ENCODE measurements at places on chromosomes 16 and 17.

DNA sequence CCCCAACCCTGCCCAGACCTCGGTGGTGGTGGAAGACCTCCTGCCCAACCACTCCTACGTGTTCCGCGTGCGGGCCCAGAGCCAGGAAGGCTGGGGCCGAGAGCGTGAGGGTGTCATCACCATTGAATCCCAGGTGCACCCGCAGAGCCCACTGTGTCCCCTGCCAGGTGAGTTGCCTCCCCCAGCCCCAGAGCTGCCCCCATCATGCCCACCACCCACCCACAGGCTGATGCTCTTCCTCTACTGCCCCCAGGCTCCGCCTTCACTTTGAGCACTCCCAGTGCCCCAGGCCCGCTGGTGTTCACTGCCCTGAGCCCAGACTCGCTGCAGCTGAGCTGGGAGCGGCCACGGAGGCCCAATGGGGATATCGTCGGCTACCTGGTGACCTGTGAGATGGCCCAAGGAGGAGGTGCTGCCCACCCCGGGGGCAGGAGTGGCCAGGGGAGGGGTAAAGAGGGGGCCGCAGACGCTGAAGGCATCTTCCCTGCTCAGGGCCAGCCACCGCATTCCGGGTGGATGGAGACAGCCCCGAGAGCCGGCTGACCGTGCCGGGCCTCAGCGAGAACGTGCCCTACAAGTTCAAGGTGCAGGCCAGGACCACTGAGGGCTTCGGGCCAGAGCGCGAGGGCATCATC lies 8.4 kb downstream of the GALK1 start:
- DNase-seq, result no peak

DNA sequence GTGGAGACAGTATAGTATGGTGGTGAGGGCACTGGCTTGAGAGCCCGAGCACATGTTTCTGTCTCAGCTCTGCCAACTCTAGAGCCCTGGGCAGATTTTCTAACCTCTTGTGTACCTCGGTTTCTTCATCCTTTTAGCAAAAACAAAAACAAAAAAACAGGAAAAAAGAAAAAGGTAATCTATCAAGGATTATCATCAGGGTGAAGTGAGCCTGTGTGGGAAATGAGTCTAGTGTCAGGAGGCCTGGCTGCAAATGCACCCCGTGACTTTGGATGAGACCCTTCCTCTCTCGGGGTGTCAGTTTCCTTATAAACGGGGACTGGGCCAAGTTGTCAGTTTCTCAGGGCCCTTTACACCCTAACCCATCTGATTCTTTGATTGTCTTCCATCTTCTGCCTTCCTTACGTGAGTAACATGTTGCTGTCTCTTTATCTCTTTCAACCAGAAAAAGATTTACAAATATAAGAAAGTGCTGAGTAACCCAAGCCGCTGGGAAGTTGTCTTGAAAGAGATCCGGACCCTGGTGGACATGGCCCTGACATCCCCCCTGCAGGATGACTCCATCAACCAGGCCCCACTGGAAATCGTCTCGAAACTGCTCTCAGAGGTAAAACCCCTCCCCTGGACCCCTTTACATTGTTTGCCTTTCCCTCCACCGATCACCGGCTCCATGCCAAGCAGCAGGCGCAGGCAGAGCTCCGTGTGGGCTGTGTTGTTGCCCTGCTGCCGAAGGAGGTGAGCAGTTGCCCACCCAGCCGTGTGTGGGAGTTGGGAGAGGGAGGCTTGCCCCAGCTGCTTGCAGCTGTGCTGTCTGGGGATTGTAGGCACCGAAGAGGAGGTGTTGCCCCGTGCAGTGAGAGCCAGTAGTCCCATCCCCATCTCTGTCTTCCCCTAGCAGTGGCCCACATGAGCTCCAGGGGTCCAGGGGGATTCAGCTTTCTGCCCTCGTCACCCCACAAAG lies 127.1 kb upstream of the PLCG2 start:
- DNase-seq, result no peak

DNA sequence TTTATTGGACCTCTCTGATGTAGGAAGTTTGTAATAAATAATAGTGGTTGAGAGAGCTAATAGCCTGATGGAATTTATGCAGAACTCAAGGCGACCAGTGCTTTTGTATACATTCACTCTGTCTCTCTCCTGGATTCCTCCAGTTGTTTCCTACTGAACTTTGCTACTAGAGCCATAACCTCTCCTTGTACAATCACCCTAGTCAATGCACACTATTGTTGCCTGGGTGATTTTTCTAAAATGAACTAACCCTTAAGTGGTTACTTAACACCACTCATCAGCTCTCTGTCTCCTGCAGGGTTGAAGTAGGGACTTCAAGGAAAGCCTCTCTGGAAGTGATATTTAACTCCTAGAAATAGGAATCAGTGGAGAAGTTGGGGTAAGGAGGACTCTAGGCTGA lies 9.7 kb downstream of the PHKB start:
- DNase-seq, result no peak

DNA sequence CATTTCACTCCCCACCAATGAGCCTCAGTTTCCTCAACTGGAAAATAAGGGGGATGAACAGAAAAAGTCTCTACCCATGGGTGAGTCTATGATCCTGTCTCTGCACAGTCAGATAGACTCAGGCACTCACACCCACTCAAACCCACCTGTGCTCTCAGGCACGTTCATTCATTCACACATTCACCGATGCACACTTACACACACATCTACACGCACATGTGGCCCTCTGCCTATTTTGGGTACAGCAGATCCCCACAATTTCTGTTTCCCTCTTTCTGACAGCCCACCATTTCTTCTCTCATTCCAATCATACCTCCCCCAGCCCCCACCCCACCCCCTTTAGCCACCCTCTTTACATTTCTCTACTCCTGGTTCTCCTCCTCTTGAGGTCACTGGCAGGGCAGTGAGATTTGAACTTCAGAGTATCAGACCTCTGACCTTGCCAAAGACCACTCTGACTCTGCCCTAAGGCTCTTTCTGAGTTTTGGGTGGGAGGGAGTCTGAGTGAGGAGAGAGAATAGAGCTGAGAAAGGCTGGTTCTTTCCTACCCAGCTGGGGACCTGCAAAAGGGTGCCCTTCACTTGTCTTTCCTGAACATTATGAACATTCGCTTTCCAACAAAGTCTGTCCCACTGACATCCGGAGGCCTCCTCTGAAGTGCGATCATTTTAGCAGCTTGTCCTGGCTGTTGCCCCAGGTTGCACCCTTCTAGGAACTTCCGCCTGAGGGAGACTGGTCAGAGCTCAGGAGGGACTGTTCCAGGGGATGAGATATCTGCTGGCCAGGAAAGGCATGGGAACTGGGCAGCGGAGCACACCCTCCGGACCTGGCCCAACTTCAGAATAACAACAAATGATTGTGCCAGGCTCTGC lies 10.1 kb upstream of the COL1A1 start:
- no peak for DNase-seq

DNA sequence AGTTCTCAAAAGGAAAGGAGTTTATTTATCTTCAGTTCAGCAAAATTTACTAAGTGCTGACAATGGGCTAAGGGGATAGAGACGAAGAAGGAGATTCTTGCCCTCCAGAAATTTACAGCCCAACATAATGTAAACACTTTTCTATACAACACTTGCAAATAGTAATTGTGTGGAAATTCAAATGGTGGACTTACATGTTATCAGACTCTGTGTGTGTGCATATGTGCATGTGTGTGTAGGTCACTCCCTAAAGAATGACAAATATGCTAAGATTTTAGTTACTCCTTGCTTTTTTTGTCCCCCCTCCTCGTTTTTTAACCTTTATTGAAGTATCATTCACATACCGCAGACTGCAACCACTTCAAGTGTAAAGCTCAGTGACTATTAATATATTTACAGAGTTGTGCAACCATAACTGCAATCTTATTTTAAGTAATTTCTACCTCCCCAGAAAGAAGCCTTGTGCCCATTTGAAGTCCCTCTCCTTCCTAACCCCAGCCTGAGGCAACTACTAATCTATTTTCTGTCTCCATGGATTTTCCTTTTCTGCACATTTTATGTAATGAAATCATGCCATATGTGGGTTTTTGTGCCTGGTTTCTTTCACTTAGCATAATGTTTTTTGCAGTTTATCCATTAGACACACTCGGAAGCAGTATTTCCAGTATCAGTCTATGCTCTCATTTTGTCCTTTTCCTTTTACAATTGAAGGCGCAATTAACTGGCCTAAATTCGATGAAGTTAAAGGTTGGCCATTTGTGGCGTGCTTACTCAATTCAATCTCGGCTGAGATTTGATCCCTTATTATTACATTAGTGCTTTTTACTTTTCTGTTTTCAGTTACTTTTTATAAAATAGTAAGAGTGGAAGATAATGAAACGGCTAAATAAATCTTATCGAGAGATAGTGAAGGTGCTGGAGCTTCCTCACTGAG lies 318.4 kb downstream of the HAPSTR1 start:
- DNase-seq, result no peak

DNA sequence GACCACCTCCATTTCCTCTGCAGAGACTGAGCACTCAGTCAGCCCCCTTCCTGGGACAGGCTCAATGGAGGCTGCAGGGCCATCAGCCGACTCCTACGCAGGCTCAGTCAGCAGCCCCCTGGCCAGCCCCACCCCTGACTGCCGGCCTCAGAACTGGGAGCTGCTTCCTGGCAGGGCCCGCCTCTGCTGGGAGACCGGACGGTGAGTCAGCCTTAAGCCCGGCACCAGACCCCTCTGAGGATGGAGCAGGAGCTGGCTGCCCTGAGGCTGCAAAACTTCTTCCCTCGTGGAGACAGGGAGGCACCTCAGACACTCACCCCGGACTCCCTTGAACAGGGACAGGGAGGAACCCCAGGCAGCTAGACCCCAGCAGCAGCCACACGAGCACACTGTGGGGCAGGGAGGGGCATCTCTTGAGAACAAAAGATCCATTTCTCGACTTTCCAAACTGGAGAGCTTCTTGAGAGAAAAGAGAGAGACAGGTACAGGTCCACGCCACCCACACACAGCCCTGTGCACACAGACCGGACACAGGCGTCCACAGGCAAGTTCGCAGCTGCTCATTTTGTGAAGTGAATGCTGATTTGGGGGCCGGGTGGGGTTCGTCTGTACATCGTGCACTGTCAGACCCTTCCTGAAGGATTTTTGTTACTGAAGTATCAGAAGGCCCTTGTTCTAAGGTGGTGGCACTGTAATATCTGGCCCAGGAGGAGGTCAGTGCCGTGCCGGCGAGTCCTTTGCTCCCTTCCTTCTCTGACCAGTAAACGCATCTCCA lies 1.3 kb upstream of the TUBB3 start:
- DNase-seq, result no peak

DNA sequence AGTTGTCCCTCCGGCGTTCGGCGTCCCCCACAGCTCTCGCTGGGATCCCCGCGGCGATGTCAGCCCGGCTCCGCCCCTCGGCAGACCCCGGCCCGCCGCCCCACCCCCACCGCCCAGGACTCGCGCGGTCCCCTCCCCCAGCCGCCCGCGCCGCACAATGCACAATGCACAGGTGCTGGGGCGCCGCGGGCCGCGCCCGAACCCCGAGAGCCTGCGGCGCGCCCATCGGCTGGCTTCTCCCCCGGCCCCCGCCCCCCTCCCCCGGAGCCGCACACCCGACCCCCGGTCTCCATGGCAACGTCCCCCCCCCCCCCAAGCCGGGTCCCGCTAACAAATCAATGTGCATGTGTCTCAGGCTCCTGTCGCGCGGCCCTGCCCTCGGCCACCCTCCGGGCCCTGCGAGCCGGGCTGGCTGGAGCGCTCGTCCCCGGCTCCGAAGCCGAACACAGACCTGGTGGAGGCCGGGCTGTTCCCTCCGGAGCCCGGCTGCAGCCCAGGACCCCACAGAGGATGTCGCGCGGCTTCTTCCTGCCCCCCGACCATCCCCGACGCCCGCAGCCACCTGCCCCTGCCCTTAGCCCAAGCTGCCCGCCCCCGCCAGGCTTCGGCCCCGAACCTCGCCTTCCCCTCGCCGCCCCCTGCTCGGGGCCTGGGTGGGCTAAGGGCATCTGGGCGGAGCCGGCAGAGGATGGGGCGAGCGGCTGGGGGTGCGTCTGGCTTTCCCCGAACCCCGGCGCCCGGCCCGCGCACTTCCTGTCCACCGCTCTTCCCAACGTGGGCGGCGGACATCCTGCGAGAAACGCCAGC lies 818 bp upstream of the CBX8 start:
- peak; percentile 57 for DNase-seq

DNA sequence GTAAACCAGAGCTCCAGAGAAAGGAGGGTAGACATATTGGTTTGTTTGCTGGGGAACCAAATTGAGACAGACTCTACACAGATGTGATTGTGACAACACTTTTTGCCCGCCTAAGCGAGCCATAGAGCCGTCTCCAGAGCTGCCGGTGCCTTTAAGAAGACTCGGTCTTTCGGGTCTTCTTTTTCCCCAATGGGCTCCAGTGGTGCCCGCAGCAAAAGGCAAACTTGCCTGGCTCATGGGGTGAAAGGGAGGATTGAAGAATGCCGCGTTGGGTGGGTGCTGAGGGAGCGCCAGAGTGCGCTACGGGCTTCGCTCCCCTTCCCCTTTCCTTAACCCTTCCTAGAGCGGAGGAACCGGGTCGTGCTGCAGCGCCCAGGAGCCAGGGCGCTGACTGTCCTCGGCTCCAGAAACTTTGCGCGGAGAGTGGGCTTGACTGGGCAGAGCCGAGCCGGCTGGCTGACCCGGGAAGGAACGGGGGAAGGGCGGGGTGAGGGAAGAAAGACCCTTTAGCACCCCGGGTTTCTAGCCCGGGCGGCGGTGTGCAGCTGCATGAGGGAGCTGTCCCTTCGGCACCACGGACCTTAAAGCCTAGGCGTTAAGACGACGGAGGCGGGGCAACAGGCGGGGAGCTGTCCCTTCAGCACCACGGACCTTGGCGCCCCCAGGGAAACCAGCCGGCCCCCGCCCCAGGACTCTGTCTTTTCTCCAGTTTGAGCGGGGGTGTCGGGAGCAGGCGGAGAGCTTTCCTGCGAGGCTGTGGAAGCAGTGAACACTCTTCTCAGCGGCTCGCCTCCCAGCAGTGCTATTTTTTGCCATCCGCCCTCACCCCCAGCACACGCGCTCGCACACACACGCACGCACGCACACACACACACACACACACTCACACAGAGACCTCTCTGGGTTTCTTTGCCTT lies at the start of gene CACNG3:
Gene CACNG3 (plus strand): TSS at position 880 of the 916 bp plus-strand sequence. CDS start 420 bp downstream, outside the sequence.
- no peak for DNase-seq

GRCh38 chr16:26454102-26454501 lies 612.6 kb upstream of the C16orf82 start:
- no peak for DNase-seq

DNA sequence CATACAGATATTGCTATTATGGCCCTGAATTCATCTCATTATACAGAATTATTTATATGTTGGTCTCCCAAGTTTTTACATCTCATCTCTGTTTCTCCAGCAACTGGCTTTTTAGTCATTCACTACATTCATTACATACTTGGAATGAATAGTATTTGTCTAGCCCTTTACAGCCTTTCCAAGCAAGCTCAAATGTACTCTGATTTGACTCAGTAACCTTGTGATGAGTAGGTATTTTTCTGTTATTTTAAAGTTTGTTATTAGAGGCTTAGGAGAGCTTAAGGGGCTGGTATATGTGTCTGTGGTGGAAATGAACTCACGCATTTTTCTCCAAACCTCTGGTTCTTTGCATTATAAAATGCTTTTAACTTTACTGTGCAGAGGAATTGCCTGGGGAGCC lies 224.7 kb downstream of the SNX29 start:
- no peak for DNase-seq

GRCh38 chr17:57397402-57397801 lies 141.1 kb downstream of the MSI2 start:
- no peak for DNase-seq

GRCh38 chr16:10642964-10643363 lies 51.8 kb downstream of the TEKT5 start:
- no peak for DNase-seq

GRCh38 chr17:50558091-50558490 lies 2.4 kb upstream of the CACNA1G start:
- DNase-seq, result no peak
